HuH-7.5 (cell line): ENCODE measurements at places on chromosomes 3 and 15.

GRCh38 chr3:12964711-12965612, 108.3 kb downstream of the IQSEC1 start:
- DNase-seq: peak; percentile 98

GRCh38 chr15:74235962-74236361, at the start of gene CCDC33:
Gene CCDC33, plus strand, starts transcription at chr15:74236326. Its CDS starts 394 bp downstream, at chr15:74236720.
- DNase-seq: no peak

DNA sequence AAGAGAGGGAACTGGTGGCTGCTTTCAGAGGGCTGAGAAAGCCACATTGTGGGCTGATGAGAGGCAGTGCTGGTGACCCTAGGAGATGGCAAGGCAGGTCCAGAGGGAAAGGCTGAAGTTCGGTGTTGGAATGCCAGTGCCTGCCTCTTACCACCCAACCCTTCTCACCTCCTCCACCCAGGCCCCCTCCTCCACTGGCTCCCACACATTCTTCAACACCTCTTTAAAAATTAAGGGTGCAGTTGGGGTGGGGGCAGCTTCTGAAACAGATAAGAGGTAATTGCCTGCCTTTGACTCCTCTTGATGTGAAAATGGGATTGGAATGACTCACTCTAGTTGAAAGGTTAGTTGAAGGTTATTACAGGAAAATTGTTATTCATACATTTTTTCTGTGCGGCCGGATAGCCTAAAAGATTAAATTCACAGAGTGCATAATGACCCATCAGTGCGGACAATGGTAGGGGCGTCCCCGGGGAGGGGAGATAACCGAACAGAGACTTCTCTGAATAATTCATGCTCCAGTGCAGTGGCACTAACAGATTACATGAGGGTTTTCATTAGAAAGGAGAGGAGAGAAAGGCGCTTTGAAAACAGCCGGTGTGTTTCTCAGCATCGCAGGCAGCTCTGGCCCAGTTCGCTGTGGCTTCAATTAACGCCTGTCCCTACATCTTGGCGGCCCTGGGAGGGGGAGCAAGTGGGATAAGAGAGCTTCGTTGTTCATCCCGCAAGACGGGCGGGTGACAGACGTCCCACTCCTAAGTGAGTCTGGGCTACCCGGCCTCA, 212.4 kb downstream of the TLE3 start:
- no peak for DNase-seq

DNA sequence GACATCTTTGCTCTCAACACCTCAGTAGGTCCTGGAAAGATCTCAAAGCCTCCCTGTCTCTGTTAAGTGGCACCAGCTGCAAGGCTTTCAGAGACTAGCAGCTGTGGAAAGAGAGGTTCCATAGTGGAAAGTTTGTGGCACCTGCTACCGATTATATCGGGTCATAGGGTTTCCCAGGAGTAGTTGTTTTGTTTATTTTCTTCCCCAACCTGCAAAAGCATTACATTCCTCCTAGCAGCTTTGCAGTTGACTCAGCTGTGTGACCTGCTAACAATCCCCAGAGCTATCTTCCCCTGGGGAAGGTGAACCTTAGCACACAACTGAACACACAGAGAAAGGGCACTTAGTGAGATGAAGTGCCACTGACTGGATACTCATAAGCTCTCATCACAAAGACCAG, 598.9 kb upstream of the GRM7 start:
- DNase-seq: no peak

DNA sequence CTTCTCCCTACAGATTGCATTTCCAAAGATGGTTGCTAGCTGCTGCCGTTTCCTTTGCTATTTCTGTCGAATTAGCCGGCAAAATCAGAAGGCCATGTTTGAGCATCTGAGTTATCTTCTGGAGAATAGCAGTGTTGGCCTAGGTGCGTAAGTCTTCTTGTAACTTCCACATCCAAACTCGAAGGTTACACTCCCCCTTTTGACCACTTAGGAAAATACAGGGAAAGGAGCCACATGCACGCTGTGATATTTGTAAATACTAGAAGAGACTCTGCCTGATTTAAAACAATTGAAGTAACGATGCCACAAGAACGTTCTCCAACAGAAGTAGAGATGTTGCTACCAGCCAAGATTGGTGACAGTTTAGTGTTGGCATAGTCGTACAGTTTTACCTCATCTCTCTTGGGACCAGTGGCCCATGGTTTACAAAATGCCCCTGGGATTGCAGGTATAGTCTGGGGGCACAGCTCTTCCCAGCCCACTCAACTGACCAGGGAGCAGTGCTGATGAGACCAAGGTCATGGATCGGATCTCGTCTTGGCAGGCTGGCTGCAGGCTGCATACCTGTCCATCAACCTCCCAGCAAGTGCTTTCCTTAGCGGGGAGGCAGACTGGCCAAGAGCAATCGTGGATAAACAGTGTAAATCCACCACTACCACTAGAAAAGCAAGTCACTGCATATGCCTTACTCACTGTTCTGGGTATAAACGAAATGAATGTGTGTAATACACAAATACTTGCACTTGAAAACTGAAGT, 268.4 kb upstream of the CHRM5 start:
- no peak for DNase-seq

- no peak for DNase-seq
Observed at GRCh38 chr15:96369825-96370621, 39.5 kb downstream of the NR2F2 start.

DNA sequence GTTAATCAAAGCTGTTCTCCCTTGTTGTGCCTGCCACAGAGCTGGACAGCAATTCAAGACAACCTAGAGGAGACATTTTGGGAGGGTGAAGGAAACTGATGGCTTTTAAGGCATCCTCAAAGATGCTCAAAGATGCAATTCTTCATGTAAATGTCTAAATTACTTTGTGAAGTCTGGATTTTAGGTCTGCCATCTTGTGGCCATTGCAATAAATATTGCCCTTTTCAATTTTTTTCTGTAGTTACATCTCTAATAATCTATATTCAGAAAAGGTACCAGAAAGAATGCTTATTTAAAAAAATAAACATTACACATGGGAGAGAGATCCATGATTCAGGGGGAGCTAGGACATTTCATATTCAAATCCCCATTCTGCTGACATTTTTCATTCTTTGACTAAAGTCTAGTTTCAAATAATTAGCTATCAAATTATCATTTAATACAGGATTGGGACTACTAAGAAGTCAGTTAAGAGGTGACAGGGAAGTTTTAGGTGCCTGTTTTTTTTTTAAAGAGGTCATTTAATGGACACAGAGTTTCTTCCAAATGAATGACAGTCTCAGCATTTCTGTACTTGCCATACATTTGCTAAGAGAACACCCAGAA, 259.8 kb upstream of the WNT5A start:
- no peak for DNase-seq

GRCh38 chr3:185290266-185290665, 36.4 kb upstream of the EHHADH start:
- DNase-seq: no peak

DNA sequence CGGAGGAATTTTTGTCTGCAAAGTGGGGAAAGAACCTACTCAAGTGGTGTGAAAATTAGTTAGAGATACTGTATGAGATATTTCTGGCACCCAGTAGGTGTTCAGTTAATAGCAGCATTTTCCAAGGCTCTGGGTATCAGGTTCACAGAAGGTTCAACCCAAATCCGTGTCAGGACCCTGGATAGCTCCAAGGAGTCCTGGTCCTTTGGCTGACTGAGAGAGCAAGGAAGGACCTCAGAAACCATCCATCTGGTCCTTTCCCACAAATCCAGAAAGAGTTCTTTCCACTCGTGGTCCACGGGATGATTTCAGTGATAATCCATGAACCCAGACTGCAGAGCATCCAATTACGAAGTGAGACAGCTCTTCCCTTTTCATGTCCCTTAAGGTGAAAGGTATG, 51.4 kb downstream of the SLC6A11 start:
- DNase-seq: peak; percentile 39

- DNase-seq: no peak
Observed at GRCh38 chr15:57747206-57747896, 40.8 kb downstream of the POLR2M start.

GRCh38 chr3:113278599-113278955, 67.2 kb downstream of the BOC start:
- DNase-seq: no peak

DNA sequence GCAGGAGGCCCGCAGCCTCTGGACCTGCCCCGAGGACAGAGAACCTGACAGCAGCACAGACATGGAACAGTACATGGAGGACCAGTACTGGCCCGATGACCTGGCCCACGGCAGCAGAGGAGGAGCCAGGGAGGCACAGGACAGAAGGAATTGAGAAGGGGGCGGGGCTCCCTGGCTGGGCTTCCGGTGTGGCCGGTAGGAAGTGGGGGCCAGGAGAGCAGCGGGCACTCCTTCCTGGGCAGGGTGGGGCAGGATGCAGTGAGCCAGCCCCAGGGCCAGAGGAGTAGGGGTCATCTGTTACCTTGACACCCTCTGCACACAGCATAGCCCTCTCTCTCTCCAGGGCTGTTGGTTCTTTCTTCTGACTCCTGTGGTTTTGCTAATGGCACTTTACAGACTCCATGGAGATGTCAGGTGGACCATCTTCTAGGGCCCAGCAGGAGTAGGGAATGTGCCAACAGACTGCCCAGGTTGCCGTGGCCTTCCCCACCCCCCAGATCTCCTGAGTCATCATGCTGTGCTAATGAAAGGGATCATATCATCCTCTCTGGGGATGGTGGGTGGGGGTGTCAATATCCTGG, 8.6 kb upstream of the ISG20 start:
- DNase-seq: no peak

DNA sequence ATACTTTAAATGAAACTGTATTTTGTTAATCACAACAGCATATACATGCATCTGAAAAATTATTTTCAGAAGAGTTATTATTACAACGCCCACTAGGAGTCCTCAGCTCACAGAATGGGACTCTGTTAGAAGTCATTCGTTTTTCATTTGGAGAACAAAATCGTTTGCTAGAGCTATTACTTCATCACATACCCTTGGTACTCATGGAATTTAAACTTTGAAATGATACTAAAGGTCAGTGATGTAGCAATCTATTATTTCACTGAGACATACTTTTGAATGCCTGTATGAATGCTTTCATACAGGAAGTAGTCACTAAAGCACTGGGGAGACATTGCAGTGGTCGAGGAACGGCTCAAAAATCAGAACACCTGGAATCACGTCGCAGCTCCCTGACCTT, 198.1 kb downstream of the MBNL1 start:
- no peak for DNase-seq

DNA sequence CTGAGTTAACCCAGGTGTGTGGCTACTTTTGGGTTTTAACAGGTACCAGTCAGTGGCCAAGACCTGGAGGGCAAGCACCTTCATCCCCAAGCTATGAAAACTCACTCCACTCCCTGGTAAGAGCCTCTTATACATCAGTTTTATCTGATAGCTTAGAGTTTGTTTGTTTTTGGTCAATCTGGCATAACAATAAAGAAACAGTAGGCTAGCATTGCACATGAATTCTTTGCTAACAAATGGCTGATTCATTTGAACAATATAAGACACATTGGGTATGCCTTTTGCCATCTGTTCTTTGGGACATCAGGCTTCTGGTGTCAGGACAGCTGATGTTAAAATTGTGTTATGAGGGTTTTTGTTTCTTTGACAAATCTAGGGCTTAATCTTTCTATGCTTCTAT, 125.0 kb upstream of the CGNL1 start:
- no peak for DNase-seq

GRCh38 chr3:79018671-79019136, 749.1 kb downstream of the ROBO1 start:
- DNase-seq: no peak

DNA sequence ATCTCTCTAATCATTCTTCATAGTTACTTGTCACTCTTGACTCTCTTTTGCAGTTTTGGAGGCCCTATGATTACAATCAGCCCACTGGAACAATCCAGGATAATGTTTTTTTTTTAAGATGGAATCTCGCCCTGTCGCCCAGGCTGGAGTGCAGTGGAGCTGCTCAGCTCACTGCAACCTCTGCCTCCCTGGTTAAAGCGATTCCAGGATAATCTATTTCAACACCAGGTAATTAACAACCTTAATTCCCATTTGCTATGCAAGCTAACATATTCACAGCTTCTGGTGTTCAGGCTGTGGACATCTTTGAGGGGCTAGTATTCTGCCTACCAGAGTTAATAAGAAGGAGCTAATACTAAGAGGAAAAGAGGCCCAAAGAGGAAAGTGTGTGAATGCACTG, 1.1 kb upstream of the BLOC1S6 start:
- no peak for DNase-seq

DNA sequence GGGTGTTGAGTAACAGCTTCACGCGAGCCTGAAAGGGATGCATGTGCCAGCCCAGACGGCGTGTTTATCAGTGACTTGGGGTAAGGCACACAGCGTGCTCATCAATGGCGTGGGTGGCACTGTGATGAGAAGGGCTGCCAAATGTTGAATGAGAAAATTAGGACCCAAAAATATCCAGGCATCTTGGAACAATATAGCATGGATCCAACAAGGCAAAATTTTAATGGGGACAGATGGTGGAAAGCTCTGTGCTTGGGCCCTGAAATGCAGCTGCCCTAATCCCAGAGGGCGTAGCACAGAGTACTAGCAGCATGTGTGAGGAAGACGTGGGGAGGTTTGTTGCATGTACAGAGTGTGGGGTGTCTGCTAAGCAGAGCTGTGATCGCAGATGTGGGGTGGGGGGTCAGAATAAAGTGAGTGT, 48.9 kb downstream of the SSUH2 start:
- DNase-seq: no peak

- no peak for DNase-seq
Observed at GRCh38 chr3:88986834-88987233, 120.6 kb upstream of the EPHA3 start.

DNA sequence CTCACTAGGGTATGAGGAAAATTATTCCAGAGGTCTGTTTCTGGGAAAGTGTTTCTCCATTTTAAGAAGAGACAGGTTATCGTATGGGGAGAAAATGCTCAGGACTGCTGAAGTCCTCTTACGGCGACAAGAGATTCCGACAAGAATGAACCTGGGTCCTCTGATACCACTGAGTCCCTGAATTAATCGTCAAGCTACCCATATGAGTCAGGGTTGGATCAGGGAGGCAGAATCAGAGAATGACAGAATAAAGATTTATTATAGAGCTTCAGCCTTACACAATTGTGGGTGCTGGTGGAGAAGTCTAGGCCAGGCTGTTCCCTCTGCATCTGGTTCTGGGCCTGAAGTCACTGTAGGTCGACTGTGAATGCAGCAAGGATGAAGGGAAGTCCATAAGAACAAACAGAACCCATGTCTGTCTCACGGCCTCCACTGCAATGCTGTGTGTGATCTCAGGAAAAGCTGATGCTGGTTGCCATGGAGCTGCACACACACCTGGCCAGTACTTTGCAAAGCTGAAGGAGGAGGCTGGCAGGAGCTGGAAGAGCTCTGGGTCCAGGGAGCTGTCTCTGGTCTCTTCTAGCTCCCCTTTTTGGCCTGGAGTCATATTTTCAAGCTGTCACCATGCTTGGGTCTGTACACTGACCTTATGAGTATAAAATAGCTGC, 83.9 kb downstream of the HHLA2 start:
- no peak for DNase-seq

DNA sequence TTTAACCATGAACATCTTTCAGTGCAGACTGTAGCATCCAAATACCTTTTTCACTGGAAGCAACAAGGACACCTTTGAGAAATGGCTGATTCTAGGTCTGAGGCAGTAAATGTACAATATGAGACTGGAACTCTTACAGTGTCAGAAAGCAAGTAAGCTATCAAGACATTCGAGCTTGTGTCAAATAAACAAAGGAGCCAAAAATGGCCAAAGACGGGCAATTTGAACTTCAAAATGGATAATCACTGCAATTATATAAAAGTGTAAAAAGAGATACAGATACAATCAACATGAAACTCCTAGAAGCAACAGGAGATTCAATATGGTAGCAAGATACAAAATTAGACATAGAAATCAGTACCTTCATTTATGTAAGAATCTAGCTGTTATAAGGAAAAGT, 138.5 kb upstream of the CCDC54 start:
- no peak for DNase-seq

GRCh38 chr3:44105571-44105970, 136.1 kb upstream of the TOPAZ1 start:
- DNase-seq: no peak

GRCh38 chr15:35850284-35850683, 304.3 kb upstream of the DPH6 start:
- no peak for DNase-seq
